Activated CD8-positive, alpha-beta memory T cell treated with anti-CD3 and anti-CD28 coated beads for 24 hours (primary cell): ENCODE measurements at places on chromosomes 4 and X.

DNA sequence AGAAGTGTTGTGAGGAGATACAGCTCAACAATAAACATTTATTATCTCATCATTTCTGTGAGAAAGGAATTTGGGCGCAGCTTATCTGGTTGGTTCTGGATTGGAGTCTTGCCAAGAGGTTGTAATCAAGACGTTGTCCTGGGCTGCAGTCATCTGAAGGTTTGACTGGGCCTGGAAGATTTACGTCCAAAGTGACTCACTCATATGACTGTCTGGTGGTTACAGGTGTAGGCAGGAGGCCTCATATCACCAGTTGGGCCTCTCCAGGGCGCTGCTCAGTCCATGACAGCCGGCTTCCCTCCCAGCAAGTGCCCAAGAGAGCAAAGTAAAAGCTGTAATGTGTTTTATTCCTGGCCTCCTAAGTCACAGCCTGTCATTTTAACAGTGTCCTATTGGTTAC is 106.3 kb downstream of the USP46 start:
- DNase-seq, result no peak

DNA sequence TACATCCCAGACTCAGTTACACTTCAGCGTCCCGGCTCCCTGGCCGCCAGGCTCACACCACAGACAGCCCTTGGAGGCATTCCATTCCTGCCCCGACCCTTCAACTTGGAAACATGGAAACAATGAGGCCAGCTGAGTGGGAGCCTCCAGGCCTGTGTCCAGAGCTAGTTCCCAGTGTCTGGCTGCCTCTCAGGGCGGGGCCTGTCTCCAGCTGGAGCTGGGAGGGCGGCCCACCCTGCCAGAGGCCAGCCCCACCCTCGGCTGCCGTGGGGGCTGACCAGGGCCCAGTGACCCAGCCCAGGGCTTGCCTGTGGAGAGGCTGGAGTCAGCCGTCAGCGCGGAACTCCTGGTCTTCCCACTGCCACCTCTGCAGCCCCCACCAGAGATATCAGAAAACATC is 37.4 kb upstream of the SPON2 start:
- no peak for DNase-seq

DNA sequence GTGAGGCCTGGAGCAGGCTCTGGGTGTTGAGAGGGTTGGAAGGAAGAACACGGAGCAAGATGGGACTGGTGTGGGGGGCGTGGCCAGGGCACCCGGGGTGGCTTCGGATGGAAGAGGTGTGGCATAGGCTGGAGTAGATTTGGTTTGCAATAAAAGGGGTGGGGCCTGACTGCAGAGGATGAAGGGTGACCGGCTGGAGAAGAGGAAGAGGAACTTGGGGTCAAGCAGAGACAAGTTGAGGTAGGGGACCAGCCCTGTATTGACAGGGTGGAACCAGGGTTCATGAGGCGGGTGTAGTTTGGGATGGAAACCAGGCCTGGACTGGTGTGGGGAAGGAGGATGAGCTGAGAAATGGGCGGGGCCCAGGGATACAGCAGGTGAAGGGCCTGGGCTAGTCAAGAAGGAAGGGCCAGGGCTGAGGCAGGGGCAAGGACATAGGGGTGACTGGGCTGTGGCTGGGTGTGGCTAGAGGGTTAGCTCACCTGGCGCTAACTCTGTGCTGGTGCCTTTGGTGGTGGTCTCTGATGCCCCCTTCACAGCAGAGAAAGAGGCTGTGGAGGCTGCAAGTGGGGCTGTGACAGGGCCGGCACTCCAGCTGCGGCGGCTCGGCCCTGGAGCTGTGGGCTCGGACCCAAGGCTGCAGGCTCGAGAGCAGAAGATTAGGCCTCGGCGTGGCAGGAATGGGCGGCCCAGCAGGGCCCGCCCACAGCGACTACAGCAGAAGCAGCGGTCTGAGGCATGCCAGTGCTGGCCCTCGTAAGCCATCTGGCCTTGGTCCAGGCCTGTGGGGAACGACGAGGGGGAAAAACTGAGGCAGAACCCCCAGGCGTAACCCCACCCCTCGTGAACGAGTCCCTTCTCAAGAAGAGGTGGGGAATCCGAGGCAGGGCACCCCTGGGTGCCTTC is 5.0 kb downstream of the PLP2 start:
- no peak for DNase-seq

DNA sequence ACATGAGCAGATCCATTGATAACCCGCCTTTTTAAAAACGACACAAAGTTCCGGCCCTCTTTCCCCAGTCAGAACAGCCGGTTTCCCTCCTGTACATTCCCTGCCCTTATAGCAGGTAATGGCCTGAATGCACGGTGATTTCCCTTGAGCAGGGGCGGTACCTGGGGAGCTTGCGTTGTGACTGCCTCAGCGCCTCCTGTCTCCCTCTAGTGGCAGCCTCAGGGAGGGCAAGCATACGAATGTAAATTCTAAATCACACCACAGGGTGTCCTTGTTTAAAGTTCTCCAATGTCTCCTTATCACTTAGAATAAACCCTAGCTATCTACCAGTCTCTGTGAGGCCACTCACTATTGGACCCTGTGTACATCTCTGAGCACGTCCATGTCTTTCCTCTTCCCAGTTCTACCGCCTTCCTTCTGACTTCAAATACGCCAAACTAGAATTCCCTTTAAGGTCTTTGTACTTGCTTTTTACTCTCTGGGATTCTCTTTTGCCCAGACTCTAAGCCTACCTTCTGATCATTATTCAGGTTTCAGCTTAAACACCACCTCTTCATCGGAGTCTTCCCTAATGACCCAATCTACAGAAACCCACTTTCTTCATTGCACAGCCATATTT is 18.4 kb upstream of the LDB2 start:
- peak; percentile 87 for DNase-seq

DNA sequence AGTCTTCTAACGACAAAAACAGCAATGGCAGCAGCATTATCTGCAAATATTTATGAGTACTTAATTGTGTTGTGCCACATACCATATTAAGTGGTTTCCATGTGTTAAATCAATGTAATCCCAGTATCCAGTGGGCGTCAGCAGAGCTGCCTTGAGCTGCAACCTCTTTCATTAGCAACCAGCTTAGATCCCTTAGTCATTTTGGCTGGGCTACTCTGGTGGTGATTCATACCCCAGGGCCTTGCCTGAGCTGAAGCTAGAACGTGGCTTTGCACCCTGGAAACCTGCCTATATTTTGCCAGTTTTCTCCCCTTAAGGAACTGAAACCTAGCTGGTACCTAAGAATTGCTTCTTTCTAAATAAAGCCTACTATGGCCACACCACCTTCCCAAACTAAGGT is 474.3 kb upstream of the FTHL17 start:
- DNase-seq, result no peak

DNA sequence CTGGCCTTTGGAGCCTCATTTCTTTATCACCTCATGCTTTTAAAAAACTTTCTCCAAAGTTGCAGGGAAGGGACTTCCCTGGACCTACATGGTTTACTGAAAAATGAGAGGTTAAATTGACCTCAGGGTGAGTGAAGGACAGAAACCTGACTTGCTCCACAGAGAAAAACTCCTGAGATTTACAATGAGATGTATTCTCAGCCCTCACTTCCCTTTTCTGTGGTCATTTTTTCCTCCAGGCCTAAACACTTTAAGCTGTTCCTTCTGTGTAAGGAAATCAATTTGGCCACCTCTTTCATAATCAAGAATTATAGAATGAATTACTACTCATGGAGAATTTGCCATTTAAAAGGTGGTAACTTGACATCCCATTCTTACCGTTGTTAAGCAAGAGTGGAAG is 77.9 kb downstream of the HPGD start:
- no peak for DNase-seq

- DNase-seq, result peak; percentile 49
Measured at GRCh38 chr4:3364199-3364598, 71.4 kb downstream of the RGS12 start.

GRCh38 chr4:58275856-58276255 is 1165.7 kb upstream of the IGFBP7 start:
- no peak for DNase-seq

DNA sequence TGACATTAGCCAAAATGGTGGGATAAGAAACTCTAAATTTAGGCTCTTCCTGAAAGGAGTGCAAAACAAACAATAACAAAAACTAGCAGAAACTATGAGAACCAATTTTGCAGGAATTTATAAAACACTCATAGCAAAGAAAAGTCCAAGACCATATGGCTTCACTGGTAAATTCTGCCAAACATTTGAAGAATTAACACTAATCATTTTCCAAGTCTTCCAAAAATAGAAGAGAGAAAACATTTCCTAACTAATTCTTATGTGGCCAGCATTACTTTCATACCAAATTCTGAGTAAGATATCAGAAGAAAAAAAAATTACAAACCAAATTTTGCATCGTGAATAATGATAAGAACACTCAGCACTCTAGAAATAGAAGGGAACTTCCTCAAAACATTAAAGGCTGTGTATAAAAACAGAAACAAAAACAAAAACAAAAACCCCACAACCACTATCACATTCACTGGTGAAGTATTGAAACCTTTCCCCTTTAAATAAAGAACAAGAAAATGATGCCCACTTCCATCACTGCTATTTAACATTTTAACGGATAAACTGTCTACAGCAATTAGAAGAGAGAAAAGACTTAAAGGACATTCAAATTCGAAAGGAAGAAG is 524.3 kb upstream of the GALNTL6 start:
- no peak for DNase-seq

DNA sequence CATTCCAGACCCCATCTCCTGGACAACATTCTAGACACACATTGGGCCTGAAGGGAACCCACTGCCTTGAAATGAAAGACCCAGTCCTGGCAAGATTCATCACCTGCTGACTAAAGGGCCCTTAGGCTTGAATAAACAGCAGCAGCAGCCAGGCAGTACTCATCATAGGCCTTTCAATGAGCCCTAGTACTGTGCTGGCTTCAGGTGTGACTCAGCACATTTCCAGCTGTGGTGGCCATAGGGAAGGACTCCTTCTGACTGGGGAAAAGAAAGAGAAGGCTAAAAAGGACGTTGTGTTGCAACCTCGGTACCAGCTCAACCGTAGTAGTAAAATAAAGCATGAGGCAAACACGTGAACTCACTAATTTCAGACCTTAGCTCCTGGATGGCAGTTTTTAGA is 344.0 kb downstream of the ACTRT1 start:
- no peak for DNase-seq

GRCh38 chrX:118115953-118116712 is 477 bp downstream of the KLHL13 start:
- no peak for DNase-seq

- DNase-seq, result no peak
Measured at GRCh38 chrX:3518870-3519269, 172.4 kb upstream of the MXRA5 start.

DNA sequence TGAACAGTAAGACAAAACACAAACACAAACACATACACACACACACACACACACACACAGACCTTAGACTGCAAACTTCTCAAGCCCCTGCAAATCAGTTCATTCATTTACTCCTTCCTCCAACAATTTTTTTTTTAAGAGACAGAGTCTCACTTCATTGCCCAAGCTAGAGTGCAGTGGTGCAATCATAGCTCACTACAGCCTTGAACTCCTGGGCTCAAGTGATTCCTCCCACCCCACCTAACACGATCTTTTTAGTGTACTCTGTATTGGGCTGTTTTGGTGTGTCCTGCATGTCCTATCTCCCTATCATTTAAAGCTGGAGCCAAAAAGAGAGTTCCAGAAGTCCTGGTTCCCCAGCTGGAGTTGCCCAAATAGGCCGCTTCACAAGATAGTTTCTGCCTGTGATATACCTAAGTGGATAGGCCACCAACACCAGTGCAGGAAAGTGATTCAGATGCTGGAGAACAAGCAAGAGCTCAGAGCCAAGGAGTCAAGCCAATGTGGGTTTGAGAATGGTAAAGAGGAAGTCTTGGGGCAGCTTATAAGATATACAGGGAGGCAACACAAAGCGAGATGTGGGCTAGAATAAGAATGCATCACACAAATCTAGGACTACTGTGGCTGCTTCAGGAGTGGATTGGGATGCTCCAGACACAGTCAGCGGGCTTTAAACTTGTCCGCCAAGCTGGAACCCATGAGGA is 85.4 kb upstream of the RAPGEF2 start:
- no peak for DNase-seq

DNA sequence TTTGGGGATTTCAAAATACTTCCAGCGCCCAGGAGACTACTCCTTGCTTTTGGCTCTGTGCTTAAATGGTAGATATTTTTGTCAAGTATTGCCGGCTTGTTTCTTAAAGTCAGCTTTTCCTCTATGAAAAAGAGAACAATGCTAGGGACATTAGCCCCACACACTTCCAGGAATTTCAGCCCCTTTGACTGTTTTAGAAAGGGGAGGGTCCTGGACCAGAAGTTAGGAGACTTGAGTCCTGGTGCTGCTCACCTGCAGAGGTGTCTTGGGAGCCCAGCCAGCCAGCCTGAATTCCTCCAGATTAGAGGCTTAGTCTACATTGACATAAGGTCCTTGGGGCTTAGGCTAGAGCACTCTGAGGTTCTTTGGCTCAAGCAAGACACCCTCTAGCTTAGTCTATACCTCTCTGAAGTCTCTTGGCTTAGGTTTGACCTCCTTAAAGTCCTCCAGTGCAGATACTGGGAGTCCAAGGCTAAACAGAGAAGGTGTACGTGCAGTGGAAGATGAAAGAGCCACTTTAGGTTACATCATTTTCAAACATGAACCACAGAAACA is 1.6 kb upstream of the SETD7 start:
- DNase-seq, result peak; percentile 62

- DNase-seq, result no peak
Measured at GRCh38 chr4:19944251-19944650, 307.5 kb upstream of the SLIT2 start.

DNA sequence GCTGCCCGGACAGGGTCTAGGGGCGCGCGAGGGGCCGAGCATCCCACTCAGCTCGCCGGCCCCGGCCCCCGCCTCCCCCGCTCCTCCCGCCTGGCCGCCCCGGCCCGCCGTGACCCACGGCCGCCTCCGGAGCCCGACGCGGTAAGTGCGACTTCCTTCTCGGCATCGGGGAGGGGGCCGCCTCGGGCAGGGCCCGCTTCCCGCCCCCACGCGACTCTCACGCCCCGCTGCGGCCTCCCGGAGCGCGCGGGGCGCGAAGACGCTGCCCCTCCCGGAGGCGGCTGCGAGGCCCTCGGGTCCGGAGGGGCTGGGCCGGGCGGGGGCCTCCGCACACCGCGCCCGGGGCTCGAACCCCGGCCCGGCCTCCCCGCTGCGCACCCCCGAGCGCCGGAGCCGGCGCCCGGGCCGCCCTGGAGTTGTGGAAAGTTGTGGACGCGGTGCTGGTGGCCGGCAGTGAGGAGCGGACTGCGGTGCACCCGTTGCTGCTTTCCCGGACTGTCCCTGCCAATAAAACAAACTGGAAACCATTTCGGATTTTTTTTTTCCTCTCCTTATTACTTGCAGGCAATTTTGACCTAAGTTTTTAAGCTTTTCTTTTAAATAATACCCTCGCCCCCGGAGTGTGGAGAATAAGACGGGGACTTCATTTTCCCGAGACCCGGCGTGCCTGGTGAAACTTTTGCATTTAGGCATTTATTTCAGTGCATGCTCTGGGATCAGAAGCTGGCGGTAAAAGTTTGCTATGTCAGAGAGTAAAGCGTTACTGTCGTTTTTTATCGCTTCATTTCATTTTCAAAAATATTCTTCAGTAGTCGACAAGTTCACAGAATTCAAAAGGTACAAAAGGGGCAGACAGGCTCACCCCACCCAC is 13.0 kb upstream of the TMEM156 start:
- DNase-seq, result no peak

- no peak for DNase-seq
Measured at GRCh38 chrX:45126158-45126557, 74.5 kb downstream of the DIPK2B start.
